ENCODE measurements at places on chromosomes 1 and 21.

DNA sequence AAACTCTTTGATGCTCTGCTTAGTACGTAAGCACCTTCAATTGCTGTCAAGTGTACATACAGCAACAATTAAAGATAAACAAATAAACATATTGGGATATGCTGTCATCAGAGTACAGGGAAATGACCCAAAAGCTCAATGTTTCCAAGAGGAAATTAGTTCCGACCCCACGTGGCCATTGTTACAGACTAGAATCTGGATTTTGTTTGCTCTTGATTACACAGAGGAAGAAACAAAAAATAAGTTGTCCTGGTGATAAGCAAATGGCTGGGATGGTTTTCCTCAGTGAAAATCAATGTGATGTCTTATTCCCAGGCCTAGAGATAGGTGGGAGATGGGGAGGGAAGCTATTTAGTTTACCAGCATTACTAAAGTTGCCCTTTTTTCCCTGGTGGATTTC lies 113.0 kb upstream of the UBE2U start:
- DNase-seq: no peak

DNA sequence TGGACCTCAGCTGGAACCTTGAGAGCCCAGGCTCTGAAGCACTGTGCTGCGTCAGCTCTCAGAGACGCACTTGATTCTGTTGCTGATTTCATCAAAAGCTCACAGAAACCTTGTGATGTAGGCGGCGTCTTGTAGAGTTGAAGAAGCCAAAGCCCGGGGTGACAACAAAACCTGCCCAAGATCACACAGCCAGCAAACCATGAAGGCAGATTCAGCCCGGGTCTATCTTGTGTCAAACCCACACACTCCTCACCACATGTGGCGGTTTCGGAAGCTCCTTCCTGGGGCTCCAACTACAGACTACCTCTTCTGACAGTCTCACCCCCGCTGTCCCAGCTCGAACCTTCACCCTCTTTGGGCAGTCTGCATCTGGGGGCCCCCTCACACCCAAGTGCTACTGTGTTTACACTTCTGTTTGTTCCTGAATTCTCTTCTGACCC lies 50.4 kb downstream of the TENT5C start:
- DNase-seq: peak; percentile 43

DNA sequence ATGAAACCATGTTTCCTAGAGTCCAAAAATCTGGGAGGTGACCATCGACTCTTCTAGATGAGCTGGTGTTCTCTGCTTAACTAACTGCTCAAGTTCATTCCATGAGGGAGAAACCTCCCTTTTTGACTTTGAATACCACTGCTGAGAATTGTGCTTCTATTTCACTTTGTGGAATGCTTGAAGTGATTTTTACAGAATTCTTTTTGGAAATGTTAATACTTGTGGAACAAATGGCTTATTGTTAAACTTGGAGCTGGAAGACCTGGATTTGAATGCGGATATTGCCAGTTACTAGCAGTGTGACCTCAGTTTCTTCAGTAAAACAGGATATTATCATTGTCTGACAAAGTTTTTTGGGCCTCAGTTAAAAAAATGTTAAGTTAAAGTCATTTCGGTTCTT lies 36.5 kb upstream of the APP start:
- DNase-seq: no peak

GRCh38 chr1:166032572-166033371 lies 134.0 kb downstream of the FAM78B start:
- no peak for DNase-seq

- peak; percentile 70 for DNase-seq
Observed at GRCh38 chr1:40668769-40669525, 3.5 kb upstream of the RIMS3 start.

DNA sequence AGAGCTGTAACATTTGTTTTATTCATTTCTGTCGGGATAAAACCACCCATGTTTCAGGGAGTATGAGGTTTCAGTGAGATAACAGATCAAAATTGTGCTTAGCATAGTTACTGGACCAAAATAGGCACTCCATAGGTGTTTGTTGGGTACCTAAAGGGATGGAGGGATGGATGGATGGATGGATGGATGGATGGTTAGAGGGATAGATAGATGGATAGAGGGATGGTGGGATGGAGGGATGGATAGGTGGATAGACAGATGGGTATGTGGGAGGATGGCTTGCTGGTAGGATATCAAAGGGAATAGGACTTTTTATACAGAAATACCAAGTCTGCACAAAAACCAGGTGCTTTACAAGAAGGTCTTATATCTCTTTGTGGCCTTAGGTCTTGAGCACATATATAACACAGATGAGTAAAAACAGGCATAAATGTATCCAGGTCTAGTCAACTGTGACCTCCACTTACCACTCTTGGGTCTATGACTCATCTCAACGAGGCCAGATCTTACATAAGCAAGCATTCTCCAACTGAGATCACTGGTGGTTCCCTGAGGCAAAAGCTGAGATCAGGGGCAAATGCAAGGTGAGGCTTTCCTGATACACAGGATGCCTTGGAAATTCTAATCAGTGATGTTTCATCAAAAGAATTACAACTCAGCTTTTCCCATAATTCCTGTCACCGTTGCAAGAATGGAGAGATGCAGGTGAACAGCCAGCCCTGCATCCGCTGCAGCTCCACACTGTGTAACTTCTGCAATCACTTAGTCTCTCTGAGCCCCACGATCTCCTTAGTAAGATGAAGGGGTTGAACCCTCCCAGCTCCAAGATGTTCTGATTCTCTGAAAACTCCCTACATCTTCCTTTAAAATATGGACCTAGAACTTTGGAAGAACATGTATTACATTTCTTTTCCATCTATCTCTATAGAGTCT lies 32.0 kb downstream of the PTAFR start:
- no peak for DNase-seq

- DNase-seq: no peak
Observed at GRCh38 chr1:37537378-37537777, 16.7 kb downstream of the SNIP1 start.

GRCh38 chr21:15625363-15625762 lies 104.4 kb upstream of the USP25 start:
- DNase-seq: no peak

DNA sequence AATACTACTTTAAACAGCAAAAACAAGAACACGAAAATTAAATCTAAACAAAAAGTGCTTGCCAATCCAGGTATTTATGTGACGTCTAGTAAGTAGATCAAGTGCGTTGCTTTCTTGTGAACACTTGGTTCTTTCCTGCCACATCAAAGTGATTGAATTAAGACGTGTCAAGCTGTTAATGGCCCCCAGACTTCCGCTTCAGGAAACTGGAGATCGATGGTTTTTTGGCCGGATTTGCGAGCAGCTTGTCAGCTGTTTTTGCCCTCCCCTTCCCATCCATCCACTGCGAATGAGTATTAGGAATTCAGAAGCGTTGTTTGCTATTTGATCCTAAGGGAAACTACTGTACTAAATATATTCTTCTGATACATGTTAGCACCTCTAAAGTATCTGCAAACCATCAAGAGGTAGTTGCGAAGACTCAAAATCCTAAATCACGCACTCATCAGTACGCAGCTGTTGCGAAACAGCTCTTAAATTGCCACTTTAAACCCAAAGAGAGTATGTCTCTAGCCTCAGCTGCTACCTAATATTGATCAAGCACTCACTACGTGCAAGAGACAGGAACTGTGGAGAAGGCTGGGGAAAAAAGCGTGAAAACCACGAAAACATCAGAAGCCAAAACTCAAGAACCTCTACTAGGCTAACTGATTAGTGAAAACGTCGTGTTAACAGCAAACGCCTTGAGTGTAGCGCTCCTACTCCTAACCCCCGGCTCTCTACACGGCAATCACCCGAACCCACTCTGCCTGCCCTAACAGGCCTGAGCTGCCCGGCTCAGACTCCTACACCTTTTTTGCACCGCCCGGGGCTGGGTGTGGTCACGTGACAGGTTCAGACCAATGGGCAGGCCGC lies 473 bp upstream of the BRDT start:
- no peak for DNase-seq
